ENCODE measurements at places on chromosomes 2 and 18.

DNA sequence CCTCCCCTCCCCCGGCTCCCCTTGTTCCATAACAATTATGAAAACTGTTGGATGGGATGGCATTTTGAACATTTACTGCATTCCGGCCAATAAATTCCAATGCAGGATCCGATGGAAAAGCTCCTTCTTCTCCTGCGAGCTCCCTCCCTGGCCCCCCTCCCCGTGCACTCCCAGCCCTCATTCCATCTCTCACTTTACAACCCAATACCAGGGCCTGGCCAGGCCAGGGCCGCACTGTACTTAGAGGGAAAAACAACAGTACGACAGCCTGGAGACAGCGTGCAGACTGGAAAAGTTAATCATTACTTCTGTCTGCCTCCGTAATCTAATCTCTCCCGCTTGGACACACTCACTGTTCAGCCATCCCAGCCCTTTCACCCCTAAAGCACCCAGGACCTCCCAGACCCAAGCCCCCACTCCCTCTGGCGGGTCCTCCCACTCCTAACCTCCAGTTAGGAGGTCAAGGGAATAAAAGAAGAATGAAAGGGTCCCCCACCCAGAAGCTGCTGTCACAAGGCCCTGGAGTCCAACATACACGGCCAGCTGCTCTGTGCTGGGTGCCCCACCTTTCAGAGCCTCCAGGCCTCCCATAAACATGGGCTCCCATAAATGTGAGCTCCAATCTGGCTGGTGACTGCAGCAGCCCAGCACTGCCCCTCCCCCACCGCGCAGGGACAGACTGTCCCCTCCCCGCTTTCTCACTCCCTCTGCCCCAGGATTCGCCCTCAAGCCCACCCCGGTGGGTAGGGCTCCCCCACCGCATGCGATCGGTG lies 20.6 kb downstream of the SMAD7 start:
- no peak for DNase-seq

DNA sequence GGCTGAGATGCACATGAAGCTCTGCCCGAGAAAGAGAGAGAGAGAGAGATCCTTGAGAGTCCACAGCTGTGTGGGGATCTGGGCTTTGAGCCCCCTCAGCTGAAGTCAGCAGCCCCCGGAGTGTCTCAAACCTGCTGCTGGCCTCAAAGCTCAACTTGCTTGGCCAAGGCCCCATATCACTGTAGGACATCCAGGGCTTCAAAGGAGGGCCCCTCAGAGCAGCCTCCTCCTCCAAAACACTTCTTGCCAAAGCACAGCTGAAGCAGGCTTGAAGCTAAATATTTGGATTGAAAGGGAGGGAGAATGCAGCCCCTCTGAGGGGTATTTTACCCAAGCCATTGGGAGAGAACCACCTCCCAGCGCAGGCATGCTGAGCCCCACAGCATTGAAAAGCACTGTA lies 357.6 kb downstream of the OSR1 start:
- no peak for DNase-seq

DNA sequence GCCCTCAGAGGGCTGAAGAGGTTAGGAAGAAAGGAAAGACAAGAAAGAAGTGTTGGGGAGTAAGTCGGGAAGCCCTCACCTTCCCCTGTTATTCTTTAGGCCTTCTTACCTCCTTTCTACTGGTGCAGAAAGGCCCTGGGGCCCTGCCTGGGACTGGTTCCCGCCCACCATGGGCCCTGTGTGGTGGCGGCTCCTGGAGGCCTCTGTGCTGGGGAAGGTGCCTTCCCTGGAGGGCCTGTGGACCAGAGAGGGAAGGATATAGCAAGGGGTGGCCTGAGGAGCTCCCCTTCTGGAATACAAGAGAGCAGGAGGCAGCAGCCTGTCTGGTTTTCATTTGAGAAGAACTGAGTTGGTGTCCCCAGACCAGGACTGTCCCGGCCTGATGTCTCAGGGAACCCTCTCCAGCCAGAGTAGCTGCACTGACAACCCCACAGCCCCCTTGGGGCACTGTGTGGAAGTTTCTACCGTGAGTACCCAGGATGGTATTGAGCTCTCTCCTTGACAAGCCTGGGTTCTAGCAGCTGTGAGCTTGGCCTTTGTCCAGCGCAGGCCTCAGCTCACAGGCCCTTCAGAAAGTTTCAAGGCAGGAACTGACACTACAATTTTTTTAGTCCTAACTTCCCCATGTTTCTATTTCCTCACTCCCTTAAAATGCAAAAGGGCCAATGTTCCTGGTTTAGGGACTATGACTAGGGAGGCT lies 47.1 kb downstream of the EFR3B start:
- DNase-seq, result no peak

DNA sequence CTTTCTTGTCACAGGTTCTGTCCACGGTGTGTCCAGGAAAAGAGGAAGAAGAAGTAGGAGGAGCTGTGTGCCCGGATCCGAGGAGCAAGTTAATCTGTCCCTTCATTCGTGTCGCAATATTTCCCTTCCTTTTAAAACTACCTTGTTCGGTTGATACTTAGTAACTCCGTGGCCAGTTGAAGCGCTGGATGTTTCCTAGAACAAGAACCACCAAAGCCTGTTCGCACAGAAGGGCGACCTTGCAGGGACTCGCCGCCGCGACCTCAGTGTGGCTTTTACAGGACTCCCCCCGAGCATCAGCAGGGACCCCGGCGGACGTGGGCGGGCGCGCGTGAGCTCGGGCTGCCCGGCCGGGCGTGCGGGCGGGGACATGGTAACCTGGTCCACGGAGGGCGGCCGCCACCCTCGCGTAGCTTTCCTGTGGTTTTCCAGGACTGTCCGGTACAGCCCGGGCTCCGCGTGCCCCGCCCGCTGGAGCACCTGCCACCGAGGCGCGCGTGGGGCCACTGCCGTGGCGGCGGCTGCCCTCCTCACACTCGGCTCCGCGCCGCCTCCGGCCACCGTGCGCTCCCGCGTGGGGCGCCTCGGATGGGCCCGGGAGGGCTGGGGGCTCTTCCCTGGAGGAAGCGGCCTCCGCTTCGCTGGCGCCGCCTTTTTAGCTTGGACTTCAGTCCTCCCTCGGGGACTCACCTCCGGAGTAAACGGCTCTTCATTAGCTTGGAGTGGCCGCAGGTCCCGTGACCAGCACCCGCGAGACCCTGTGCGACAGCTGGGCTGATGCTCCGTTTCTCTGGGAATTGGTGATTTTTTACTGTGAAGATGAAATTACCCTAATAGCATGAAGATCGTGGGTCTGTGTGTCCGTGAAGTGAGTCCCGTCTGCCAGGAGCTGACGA lies 9.2 kb upstream of the D2HGDH start:
- DNase-seq, result no peak

- DNase-seq, result no peak
Measured at GRCh38 chr2:139080244-139080643, 300.1 kb upstream of the NXPH2 start.

DNA sequence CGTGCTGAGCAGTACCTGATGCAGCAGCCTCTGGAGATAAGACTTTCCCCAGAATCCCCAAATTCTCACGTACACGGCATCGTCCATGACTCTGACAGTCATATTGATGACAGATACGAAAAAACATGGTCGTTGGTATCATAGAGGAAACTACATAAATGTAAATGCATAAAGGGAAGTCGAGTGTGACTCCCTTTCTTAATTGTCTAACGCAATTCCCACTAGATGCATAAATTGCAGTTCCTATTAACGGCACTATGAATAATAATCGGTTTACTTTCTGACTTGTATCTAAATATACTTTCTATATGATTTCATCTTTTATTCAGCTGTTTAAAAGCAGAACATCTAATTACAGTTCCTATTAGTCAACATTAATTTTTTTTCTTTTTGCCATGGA lies 322.6 kb upstream of the REV1 start:
- no peak for DNase-seq

- no peak for DNase-seq
Measured at GRCh38 chr18:23900994-23901393, 113.6 kb upstream of the TTC39C start.

DNA sequence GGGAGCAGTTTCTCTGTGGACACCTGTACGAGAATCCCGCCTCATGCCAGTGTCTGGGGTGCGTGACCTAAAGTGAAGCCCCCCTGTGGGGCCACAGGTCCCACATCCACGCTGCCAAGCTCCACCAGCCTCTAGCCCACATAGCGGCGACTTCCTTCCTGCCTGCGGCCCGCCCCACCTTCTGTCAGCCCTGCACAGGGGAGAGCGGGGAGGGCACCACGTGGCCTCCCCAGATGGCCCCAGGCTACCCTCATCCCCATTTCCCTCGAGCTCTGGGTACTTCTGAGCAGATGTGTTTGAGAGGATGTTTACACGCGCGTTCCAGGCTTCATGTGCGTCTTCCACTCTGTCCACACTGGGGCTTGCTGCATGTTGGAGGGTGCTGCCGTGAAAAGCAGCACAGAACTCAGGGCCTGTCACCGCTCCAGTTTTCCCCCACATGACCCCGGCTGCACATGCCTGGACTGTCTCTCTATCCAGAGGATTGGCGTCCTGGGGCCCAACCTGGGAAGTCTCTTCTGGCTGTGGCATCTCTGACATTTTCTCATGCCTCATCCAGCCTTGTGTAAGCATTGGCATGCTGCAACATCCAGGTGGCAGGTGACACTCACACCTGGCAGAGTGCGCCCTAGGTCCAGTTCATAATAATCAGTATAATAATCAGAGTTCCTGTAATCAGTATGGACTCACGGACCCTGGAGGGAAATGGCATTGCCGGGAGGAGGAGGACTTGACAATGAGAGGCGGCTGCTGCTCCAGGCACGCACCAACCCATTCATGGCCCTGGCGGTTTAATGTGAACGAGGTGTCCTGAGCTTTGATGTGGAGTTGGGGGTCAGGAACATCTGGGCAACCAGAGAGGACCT lies 146.3 kb upstream of the TWIST2 start:
- no peak for DNase-seq

DNA sequence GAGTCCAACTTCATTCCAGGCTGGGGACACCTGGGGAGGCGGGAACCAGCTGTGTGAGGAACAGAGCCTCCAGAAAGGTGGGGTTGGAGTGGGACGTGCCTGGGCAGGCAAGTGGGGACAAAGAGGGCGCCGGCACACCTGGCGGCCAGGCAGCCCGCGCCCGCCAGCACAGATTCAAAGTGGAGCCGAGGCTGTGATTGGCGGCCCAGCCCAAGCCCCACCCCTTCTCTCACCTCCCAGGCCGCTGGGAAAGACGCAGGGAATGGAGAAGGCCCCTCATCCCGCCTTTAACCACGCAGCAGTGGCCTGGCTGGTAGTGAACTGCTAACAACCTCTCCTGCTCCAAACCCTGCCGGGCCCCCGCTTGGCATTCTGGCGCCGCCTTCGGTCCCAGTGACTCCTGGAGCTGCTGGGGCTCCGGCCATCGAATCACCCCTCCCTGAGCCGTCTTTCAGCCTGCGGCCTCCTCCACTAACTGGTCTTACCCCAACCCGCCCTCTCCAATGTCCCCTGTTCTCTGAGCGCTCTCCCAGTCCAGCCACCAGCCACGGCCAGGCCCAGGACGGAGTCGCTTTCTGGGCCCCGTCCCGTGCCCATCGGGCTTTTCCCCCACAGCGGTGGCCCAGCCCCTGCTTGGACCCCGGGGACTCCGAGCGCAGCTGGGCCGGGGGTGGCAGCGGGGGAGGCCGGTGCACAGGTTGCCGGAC lies 27.9 kb upstream of the PTMA start:
- peak; percentile 94 for DNase-seq

DNA sequence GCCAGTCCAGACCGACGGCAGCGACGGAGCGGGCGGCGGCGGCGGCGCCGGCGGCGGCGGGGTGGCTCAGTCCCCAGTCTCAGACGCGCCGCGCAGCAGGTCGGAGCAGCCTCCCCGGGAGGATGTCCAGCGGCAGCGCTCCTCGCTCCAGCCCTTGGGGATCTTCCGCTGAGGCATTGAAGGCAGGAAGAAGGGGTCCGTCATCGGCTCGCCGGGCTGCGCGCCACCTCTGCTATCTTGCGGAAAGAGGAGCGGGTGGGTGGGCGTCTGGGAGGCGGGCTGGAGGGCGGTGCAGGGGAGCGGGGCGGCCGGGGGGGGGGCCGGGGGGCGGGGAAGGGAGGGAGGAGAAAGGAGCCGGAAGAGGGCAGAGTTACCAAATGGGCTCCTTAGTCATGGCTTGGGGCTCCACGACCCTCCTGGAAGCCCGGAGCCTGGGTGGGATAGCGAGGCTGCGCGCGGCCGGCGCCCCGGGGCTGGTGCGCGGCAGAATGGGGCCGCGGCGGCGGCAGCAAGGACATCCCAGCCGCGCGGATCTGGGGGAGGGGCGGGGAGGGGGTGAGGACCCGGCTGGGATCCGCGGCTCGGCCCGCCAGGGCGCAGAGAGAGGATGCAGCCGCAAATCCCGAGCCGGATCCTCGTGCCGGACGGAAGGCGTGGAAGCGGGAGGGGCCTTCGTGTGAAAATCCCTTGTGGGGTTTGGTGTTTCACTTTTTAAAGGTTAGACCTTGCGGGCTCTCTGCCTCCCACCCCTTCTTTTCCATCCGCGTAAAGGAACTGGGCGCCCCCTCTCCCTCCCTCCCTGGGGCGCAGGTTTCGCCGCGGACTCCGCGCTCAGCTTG lies at the start of gene NETO1:
NETO1 (minus strand) TSS at position 242 of the 839 bp plus-strand sequence. CDS start 696 bp downstream, outside the sequence.
- DNase-seq, result no peak

DNA sequence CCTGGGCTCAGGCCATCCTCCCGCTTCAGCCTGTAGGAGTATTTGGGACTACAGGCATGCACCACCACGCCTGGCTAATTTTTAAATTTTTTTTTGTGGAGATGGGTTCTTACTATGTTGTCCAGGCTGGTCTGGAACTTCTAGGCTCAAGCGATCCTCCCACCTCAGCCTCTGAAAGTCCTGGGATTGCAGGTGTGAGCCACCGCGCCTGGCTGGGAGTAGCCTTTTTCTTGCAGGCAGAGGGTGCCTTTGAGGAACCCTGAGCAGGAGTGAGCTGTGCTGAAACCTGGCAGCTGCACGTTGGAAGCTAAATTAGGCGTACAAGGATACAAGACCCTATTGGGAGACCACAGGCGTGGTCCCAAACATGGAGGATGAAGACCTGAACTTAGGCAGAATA lies 8.0 kb downstream of the CTDSP1 start:
- no peak for DNase-seq

- no peak for DNase-seq
Measured at GRCh38 chr18:4126939-4127338, 328.2 kb downstream of the DLGAP1 start.

DNA sequence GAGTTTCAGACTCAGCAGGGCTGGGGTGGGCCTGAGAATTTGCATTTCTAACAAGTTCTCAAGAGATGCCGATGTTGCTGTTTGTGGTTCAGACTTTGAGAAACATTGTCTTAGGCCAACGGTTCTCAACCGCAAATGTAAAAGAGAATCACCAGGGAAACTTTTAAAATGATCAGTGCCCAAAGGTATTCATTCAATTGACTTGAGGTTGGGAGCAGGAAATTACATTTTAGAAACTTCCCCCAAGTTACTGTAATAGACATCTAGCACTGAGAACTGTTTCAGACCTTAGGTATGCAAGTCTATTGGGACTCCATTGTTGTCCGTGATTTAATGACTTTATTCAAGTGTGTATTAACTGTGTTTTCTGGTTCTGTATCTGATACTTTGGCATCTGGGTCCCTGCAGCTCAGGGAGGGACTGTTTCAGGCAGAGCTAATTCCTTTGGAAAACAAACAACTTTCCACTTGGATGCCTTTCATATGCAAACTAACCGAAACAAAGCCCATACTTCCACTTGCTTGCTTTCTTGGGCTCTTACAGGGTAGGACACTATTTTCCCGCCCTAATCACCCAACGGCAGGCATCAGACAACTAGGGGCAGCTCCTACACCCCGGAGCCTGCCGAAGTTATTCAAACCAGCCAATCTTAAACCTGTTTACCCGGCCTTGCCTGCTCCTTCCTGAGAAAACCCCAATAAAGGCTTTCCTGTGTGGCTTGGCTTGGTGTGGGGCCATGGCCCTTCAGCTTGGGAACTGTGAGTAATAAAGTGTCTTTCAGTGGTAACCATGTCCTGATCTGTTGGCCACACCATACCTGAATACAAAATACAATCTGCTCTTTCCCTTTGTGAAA lies 97.6 kb downstream of the POLE4 start:
- no peak for DNase-seq

GRCh38 chr2:121044412-121044811 lies 240.6 kb downstream of the TFCP2L1 start:
- no peak for DNase-seq
